ENCODE measurements at places on chromosomes 1 and 21.

GRCh38 chr21:36735724-36736320, 36.9 kb downstream of the SIM2 start:
- DNase-seq = no peak

DNA sequence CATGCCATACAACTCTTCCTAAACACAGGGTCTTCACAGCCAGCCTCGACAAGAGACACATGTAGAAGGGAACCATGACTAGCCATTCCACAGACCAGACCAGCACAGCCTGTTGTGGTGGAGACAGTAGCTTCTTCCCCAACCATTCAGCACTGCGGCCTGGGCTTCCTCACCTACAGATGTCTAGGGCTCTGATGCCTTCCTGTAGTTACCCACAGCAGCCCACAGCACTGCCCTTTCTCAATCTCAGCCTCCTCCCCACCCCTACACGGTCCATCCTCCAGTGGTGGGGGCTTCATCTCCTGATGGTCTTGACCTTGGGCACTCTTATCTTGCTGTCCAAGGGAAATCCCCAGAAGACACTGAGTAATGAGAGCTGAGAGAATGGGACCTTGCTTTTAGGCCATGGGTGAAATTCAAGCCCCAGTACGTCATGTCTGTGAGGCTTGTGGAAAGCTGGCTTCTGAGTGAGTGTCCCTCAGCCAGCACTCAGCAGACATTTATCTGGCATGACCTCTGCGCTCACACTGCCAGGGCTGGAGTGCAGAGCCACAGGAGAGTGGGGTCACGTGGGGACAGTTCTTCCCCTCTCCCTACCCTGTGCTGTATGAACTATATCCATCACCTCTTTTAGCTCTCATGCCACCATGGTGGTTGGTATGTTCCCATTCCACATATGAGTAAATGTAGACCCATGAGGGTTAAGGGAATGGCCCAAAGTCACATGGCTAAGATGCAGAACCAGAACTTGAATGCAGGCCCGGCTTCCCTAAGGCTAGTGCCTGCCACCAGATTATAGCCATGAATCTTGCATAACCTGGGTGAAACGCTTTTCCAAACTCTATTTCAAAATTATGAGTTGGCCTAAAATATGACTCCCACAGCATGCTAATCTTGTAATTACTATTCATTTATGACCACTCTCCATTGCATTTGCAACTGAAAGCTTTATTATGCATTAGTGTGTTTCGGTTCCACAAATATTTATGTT, 104.7 kb downstream of the HIVEP3 start:
- no peak for DNase-seq

DNA sequence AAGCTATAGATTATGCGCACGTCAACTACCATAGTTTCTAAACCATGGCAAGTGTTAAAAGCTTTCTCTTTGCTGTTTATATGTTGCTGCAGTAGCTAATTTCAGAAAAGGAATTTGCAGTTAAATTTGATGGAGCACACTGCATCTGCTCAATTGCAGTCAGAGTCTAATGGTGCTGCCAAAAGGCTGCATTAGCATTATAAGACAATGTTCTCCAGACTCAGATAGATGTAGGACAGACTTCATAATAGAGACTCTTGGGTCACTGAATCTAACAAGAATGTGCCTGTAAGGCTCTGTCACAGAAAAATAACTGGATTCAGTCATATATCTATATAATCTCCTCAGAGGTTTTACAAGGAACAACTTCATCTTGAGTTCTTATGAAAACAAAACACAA, 198.3 kb downstream of the OLFM3 start:
- DNase-seq = no peak

DNA sequence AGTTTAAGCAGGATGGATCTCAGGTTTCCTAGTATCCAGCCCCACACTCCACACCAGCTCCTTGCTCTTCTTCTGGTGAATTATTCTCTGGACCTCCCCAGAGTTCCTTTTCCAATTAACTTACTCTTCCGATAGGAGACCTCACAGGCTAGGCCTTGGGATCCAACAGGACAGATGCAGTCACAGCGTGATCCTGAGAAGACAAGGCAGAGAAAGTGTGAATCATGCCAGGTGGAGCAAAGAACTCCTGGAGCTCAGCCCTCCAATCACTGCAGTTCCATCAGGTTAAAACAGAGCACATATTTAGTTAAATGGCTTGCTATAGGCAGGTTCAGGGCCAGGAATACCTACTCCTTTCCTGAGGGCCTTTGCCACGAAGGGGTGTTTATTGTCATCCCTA, 34.1 kb downstream of the C8B start:
- no peak for DNase-seq

- peak; percentile 38 for DNase-seq
These were observed 77.0 kb upstream of the C1orf105 start for GRCh38 chr1:172343240-172344160.

- DNase-seq = no peak
These were observed 426.3 kb upstream of the ADGRL2 start for GRCh38 chr1:81374481-81374880.

DNA sequence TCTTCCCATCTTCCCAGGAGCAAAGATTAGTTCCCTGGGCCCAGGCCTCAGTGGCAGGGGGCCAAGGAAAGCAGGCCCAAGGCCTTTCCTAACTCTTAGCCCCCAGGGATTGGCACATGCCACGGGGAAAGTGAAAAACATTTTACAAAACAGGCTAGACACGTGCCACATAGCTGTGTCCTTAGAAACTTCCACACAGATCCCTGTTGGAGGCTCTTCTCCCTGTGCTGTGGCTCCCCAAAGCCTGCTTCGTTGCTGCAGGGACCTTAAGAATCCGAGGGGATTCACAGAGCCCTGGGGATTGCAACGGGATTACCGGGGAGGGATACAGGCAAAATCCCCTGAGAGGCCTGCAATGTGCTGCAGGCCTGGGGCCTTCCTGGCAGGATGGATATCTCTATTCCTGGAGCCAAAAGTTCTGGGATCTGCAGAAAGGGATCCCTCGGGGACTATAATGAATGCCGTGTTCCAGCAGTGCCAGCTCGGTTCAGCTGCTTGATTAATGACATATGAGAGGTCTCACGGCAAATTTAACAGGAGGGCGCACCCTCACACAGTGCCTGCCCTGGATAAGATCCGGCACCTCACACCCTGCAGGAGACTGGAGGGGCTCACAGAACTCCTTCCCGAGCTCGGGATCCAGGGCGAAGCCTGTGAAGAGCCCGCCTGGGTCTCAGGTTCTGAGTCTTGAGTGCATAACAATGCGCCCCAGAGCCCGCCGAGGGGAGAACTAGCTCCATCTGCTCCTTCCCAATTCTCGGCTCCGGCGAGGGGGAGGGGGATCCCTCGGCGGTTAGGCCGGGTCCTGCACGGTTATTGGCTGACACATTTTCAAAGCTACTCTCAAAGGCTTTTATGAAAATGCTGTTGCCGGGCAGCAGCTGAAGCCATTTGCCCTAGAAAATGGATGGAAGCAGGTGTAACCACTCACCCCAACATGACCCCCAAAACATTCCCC, 15.3 kb upstream of the RGS8 start:
- DNase-seq = no peak

DNA sequence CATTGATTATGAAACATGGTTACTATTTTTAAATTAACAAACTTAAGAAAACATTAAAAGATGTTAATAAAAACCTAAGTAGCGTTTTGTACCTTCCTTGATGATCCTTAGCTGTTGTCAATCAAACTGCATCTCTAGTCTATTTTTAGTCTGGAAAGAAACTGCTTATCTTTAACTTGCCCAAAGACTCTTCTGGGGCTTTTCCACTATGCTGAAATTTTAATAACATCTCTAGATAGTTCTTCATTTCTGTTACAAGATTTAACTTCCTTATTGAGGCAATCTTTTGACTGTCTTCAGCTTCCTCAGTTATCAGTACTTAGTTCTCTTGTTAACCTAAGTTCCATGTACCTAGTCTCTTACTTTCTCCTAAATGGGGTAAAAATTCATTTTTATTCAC, 135.9 kb upstream of the HMCN1 start:
- no peak for DNase-seq

GRCh38 chr21:34874684-34875513, 174.2 kb downstream of the RUNX1 start:
- no peak for DNase-seq

DNA sequence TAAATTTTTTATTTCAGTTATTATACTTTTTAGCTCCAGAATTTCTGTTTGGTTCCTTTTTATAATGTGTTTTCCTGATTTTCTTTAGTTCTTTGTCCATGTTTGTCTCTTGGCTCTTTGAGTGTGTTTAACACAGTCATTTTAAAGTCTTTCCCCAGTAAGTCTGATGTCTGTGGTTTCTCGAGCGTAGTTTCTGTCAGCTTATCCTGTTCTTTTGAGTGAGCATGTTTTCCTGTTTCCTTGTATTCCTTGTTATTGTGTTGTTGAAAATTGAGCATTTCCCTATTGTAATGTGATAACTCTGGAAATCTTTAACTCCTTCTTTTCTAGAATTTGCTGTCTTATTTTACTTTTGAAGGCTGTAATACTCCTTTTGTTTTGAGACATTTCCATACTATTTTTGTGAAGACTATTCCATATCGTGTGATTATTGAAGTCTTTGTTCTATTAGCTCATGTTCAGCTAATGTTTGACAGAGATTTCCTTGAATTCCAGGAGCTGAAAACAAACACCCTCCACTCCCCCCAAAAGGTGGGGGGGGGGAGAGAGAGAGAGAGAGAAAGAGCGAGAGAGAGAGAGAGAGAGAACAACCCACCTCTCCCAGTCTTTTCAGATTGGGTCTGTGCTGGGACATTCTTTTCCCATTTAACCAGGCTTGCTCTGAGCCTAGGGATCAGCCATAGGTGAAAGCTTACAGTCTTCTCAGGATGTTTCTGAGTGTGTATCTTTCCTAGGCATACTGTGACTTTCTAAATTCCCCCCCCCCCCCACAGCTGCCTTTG, 38.3 kb downstream of the SDCCAG8 start:
- DNase-seq = no peak

DNA sequence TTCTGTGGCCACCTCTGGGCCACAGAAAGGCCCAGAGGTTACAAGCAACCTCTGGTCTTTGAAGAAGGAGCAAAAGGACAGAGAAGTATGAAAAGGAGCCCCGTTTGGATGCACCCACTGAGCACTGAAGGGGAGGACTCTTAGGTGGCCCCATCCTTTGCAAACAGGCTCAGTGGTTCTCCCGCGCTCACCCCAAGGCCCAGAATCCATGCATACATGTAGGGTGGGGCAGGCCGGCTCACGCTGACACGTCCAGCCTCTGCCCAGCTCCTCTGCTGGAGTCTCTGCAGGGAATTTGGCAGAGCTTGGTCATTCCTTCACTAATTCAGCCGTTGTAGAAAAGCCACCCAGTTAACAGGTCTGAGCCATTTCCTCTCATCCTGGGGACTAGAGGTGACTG, 61.3 kb upstream of the AJAP1 start:
- no peak for DNase-seq

- no peak for DNase-seq
These were observed 51.8 kb upstream of the TRABD2B start for GRCh38 chr1:48048980-48049379.

DNA sequence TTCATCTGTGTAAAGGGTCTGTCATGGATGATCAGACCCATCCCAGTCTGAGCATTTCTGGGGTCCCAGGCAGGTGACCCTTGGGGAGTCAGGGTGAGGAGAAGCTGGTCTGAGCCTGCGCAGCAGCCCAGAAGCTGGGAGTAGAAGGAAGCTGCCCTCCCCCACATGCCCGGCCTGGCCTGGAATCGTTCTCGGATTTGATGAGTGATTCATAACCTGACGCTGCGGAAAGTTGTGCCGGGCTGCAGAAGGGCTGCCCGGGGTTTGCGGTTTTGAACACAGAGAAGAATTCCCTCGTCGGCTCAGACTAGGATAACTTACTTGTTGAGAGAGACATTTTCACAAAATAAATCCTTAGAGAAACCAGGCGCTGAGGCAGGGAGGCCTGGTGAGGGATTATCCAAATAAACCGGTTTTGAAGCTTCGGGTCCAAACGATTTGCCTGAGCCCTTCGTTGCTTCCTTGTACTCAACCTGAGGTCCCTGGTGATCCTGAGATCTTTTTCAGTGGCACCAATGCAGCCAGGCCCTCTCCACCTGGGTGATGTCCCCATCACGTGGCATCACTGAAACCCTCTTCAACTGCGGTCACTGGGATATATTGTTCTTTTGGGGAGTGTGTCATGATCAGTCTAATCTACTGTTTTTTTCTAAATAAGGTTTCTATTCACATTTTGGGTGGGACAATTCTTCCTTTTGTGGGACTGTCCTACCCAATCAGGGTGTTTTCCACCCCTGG, 29.2 kb downstream of the EPHB2 start:
- no peak for DNase-seq

GRCh38 chr1:90925928-90926869, 95.6 kb downstream of the ZNF644 start:
- DNase-seq = peak; percentile 3

GRCh38 chr1:41239988-41240610, 2.0 kb downstream of the SCMH1 start:
- no peak for DNase-seq

- DNase-seq = no peak
These were observed 88.3 kb upstream of the TMEM51 start for GRCh38 chr1:15065291-15065690.

- DNase-seq = no peak
These were observed 21.0 kb downstream of the NFYC start for GRCh38 chr1:40712405-40712944.

GRCh38 chr1:50880373-50880772, 79.7 kb downstream of the FAF1 start:
- DNase-seq = no peak

Data from LoVo (cell line).